ENCODE measurements at places on chromosomes 12 and 14.

DNA sequence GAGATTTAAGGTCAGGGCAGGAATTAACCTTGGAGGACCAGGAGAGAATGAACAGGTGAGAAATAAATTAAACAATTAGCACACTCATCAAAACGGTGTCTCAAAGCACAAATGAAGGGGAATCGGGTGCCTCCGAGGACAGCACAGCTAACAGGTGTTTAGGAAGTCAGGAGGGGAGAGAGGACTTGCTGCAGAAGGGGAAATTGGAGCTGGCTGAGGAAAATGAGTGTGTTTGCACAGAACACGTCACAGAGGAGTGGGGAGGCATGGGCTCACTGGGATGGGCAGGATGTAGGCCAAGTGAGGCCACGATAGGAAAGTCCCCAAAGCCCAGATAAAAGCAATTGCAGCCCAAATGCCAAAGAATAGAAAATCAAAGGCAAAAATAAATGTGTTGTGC, 121.7 kb downstream of the ZNF664 start:
- no peak for DNase-seq

- no peak for DNase-seq
Measured at GRCh38 chr12:32964981-32965585, 68.5 kb upstream of the PKP2 start.

- no peak for DNase-seq
Measured at GRCh38 chr14:20711685-20712084, 23.1 kb downstream of the ANG start.

- DNase-seq: no peak
Measured at GRCh38 chr14:50806241-50806933, 24.6 kb downstream of the NIN start.

DNA sequence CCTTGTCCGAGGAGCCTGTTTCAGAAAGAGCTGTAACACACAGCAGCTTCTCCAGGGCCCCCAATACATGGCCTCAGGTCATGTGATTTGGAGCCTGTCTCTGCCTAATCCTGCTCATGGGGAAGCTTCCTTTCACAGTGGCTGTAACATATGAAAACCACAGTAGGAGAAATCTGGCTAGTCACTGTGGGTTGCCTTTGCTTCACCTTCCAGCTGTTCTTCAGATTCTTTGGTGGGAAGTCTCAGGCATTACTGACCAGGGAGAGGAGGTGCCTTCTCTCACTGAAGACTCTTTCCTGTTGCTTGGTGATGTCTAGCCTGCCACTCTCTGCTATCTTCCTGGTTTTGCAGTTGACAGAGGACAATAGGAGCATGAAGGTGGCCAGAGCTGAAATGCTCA, 350.6 kb downstream of the DPF3 start:
- no peak for DNase-seq

DNA sequence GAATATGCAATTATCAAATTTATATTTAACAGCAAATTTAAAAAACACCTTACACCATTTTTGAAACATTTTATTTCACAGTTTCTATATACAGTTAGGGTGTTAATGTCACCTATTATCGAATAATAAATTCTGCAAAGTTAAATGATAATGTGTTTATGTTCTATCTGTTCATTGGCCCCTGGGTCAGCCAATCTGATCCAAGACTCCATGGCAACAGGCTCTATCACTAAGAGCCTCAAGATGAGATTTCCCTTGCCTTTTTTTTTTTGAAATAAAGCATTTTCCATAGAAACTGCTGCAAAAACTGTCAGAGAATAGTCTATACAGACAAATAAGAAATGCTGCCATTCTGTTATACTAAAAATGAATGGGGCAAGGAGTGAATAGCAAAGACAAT, 83.2 kb upstream of the STAC3 start:
- DNase-seq: no peak

- DNase-seq: no peak
Measured at GRCh38 chr14:60014402-60014801, 77.3 kb upstream of the PCNX4 start.

DNA sequence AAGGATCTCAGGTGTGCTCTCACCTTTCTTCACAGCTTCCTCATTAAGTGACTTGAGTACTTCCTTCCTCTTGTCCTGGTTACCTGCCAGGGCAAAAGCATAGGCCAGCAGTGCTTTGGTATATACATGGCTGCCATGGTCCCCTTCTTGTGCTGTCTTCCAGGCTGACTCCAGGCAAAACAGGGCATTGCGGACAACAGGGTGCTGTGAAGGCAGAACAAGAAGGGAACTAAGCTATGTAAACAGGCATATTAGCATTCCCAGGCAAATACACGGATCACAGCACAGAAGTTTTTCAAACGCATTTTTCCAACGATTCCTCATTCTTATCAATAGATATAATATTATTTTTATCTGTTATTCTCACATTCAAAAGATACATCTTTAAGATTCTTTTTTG, 39.0 kb downstream of the A2M start:
- no peak for DNase-seq

DNA sequence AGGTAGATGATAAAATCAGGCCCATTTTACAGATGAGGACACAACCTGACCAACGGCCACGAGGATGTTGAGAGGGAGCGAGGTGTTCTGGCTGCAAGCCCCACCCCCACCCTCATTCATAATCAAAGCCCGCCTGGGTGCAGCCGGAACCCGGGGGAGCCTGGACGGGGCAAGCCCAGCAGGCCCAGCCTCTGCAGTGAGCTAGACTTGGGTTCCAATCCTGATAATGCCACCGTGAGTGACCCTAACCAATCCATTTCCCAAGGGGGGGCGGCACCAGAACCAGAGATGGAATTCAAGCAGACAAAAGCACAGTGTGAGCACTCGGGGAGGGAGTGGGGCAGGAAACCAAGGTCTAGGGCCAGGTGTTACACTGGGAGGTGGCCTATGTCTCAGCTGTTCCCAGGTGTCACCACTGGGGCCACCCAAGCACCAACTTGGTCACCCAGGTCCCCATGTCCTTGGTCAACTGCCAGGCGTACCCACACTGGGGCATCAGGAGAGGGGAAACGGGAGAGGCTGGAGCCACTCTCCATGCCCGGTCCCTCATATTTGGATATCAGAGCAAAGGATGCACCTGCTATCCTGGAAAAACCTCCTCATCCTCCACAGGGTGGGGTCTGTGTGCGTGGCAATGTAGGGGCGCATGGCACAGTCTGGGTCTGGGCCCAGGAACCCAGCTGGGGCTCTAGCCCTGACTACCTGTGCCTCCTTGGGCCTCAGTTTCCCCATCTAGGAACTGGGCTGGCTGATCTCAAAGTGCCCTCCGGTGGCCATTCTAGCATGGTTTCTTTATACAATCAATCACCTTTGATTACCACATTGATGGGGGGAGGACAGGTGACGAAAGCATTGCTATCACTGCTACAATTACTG, 58.4 kb downstream of the FAM222A start:
- no peak for DNase-seq

DNA sequence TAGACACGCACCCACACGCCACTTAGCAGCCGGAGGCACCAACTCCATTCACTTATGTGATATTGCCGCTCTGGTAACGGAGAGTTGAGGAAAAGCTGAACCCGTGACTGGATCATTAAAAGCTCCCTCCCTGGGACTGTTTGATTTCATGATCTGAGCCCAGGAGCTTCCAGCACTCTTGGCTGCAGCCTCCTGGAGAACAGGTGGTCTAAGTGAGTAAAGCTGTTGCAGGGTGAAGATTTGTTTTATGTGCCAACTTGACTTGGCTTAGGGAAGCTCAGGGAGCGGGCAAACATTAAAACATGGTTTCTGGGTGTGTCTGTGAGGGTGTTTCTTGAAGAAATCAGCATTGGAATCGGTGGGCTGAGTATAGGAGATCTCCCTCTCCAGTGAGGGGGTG, 16.9 kb upstream of the TMEM132C start:
- DNase-seq: no peak

GRCh38 chr12:4826909-4827308, 82.8 kb upstream of the KCNA1 start:
- DNase-seq: no peak

- no peak for DNase-seq
Measured at GRCh38 chr12:78359520-78359919, 505.1 kb upstream of the SYT1 start.

DNA sequence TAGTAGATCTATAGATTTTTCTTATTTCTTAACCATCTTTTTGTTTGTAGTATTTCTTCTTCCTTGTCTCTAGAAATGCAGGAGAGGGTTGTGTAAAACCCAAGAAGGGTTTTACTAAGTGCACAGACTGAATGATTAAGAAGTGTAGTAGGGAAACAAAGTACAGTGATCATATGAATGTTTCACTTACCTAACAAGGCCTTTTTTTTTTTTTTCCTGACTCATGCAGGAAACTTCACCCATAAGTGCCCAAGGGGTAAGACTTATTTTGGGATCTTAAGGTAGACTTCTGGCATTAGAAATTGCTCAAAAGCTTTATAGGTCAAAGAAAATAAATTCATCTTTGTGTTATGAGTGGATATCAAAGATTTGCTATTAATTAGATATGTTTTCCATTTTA, 10.2 kb downstream of the SCN8A start:
- no peak for DNase-seq

GRCh38 chr12:111451649-111452129, 46.0 kb downstream of the SH2B3 start:
- peak; percentile 36 for DNase-seq

GRCh38 chr12:3743803-3744202, 9.1 kb downstream of the CRACR2A start:
- DNase-seq: no peak
